ENCODE measurements at places on chromosomes 7 and 10.

GRCh38 chr10:69642747-69643146, 12.7 kb downstream of the FAM241B start:
- no peak for DNase-seq
- no peaks in the 10 kb centered on the region for H3K4me1 ChIP-seq
- H3K36me3 ChIP-seq = no peaks in the 10 kb centered on the region
- H3K27ac ChIP-seq = no peak overlapping the region
- no peak overlapping the region for H3K4me3 ChIP-seq

- H3K36me3 ChIP-seq = no peaks in the 10 kb centered on the region
- no peak overlapping the region for H3K27ac ChIP-seq
- H3K4me3 ChIP-seq = no peak overlapping the region
- no peaks in the 10 kb centered on the region for H3K27me3 ChIP-seq
- peak; percentile 43 for DNase-seq
Observed at GRCh38 chr7:29588900-29589696, 25.5 kb downstream of the PRR15 start.

DNA sequence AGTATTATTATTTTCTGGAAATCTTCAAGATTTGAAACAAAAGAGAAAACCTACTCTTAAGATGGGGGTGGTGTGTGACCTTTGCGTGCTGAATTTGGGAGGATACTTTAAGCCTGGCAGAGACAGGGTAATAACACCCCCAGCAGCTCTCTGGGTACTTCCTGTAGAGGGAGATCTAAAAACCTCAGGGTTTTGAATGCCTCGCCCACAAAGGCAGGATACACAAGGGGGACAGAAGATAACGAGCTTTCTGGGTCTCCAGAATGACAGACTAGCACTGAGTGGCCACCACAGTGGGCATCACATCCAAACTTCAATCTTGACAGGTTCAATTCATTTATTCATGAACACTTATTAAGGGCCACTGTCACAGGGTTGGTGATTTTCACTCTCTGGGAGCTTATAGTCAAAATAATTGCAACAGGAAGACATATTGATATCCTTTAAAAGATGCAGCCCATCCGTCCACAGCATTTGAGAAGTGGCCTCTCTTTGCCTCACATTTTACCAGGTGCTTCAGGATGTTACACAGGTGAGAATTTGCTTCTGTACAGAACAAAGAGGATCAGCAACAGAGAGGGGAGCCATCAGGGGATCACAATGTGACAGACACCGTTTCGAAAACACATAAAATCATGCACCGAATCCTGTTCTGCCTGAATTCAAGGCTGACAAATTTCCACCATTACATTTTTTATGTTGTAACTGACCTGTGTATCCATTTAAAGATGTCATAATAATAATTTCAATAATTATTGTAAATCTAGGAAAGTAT, 14.3 kb downstream of the CPA1 start:
- no peaks in the 10 kb centered on the region for H3K27me3 ChIP-seq
- no peaks in the 10 kb centered on the region for H3K4me1 ChIP-seq
- H3K4me3 ChIP-seq = no peak overlapping the region
- H3K27ac ChIP-seq = no peak overlapping the region

DNA sequence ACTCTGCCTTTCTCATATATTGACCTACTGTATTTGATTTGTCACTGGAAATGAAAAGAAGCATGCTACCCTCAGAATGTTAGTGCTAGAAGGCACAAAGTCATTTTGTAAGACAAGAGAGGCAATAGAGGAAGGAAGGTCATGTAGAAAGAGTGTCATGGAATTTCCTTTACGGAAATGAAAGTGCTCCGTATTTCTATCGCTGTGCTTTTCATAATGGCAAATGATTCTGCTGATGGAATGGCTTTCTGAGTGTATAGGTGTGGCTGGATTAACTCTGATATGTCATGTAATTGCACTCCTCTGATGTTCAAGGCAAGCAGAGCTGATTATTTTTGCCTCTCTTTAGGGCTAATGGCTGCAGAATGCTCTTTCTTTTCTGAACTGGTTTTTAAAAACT, 15.5 kb upstream of the STEAP4 start:
- no peak for DNase-seq
- H3K36me3 ChIP-seq = no peaks in the 10 kb centered on the region
- no peaks in the 10 kb centered on the region for H3K27me3 ChIP-seq
- no peak overlapping the region for H3K27ac ChIP-seq
- H3K4me3 ChIP-seq = no peak overlapping the region
- H3K4me1 ChIP-seq = no peaks in the 10 kb centered on the region

DNA sequence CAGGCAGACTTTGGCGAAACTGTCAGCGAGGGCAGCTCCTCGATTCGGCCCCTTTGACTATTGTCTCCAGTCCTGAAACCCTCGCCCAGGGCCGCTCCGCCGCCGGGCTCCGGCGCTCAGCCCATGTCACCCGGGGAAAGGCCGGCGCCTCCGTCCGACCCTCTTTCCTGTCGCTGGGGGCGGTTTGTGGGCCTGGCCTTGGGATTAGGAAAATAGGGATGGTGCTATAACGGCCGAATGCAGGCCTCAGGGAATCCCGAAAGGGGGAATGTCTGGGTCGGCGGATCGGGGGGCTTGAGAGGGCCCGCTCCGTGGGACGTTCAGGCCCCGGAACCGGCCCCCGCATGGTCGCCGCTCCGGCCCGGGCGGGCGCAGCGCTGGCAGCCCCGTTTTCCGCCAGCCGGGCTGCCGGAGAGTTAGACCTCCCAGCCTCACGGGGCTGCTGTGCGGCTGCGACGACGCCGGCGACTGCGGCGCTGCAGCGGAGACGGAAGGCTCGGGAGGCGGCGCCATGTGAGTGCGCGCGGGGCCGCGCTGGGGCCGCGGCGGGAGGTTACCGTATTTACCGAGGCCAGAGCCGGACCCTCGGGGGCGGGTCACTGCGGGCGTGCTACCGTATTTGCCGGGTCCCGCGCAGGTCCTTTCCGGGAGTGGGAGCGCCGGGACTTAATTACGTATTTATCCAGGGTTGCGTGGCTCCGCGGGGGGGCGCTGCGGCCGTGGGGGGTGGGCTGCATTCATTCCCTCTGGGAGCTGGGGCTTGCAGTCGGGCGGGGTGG, 25.9 kb downstream of the ZNF775 start:
- H3K27ac ChIP-seq = peak overlapping the region; percentile 69
- no peaks in the 10 kb centered on the region for H3K36me3 ChIP-seq
- peak; percentile 75 for DNase-seq
- peaks cover 65% of the 10 kb centered on the region for H3K4me1 ChIP-seq

DNA sequence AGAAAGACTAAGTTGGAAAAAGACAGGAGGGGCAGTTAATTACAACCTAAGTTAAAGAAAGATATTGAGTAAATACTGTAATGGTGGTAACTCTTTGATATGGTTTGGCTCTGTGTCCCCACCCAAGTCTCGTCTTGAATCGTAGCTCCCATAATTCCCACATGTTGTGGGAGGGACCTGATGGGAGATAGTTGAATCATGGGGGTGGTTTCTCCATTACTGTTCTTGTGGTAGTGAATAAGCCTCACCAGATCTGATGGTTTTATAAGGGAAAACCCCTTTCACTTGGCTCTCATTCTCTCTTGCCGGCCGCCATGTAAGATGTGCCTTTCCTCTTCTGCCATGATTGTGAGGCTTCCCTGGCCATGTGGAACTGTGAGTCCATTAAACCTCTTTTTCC, 143.8 kb downstream of the GRK5 start:
- H3K4me3 ChIP-seq = no peak overlapping the region
- no peaks in the 10 kb centered on the region for H3K36me3 ChIP-seq
- no peaks in the 10 kb centered on the region for H3K4me1 ChIP-seq

Data from HepG2 (cell line).